ENCODE measurements at places on chromosomes 7 and 10.
A peak's percentile ranks its signal among the peaks of the same experiment; 100 is the strongest.

- DNase-seq = no peak
Measured at GRCh38 chr7:97801108-97801507, 69.2 kb downstream of the TAC1 start.

GRCh38 chr7:70975754-70976153 lies 156.2 kb upstream of the GALNT17 start:
- DNase-seq = no peak

DNA sequence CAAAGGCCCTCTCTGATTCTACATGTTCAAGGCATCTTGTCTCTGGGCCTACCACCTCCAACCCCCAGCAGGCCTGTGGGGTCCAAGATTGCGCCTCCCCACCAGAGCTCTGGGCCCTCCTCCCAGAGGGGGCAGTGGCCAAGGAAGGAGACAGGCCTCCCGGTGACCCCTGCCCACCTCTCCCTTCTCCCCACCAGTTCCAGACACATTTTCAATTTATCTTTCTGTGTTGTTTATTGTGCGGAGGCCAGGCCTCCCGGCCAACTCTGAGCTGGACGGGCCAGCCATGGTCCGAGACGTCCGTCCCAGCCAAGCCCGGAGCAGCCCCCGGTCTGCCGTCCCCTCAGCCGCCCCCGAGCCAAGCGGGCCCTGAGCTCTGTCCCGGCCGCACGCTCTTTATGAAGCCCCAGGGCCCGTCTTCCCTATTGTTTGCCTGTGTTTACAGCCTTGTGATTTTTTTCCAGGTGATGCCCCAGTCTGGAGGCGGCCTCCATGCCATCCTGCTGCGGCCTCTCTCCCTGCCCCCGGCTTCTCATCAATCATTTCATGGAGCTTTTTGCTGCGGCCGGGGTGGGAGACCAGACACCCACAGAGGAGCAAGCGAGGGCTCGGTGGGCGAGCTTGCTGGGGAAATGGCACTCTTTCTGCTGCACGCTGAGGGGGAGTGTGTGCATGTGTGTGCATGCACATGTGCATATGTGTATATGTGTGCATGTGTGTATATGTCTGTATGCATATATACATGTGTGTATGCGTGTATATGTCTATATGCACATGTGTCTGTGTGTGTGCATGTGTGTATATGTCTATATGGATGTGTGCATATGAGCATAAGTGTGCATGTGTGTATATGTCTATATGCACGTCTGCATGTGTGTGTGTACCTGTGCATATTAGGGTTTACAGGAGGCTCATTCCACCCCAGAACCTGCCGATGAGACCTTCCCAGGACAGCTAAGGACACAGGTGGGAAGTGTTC lies 52.7 kb upstream of the ELN start:
- no peak for DNase-seq

DNA sequence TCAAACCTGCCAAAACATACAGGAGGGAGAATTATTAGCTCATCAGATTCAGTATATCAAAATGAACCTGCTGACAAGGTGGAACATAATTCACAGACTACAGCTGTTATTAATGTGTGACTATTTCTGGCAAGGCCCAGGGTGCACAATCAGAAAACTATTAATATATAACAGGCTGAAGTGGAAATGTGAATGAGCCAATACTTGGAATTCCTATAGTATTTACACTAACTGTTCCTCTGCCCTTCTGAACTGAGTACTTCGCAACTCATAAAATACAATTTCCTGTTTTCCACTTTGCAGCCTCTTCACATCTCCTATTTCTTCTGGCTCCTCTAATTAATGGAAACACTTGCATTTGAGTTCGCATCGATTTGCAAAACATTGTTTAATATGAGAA lies 330.8 kb downstream of the DPP6 start:
- DNase-seq = no peak

- DNase-seq = no peak
Measured at GRCh38 chr10:79475877-79476276, 30.5 kb upstream of the ZCCHC24 start.

DNA sequence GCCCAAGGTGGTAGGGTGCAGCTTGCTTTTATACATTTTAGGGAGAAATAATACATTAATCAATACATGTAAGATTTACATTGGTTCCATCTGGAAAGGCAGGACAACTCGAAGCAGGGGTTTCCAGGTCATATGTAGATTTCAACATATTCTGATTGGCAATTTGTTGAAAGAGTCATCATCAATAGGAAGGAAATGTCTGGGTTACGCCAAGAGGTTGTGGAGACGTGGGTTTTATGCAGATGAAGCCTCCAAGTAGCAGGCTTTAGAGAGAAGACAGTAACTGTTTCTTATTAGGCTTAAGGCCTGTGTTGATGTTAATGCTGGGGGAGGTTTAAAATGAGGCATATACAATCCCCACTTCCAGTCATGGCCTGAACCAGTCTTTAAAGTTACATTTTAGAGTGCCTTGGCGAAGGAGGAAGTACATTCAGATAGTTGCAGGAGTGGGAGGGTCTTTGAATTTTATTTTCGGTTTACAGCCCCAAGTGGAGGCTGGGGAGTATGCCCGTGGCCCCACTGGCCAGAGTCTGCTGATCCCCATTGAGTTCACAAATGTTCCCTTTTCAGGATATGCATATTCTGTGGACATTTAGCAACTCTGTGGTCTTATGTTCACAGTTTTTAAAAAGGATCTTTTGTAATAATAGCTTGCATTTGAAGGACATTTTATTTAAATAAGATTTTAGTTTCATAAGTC lies 166.0 kb upstream of the GDF10 start:
- DNase-seq = no peak

GRCh38 chr10:132185601-132186487 lies 904 bp upstream of the DPYSL4 start:
- no peak for DNase-seq

GRCh38 chr10:76230921-76231285 lies 799.5 kb downstream of the LRMDA start:
- DNase-seq = no peak

DNA sequence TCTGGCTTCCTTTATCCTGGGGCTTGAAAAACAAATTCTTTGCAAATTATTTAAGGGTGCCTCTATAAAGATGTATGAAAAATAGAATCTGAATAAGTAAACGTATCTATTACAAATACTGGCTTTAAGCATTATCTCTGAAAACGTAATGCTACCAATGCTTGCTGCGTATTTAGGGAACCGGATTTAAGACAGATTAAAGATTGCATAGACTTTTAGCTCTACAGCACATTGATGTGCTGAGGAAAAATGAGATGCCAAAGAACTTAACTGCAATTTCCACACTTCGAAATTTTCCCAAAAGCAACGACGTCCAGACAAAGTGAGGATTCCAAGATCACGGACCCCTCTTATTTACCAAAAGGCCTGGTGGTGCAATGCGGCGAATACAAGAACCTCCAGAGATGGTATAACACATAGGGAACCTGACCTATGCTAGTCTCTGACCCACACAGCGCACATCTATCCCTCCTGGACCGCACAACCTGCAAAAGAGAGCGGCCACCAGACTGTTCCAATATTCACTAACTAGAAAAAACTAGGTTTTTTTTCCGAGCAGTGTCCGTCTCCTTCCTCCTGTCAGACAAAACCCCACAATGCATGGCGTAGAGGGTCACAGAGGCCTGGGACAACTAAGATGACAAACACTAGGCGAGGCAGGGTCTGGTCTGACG lies 34.3 kb upstream of the PHF14 start:
- DNase-seq = peak; percentile 11

GRCh38 chr10:61751599-61751998 lies 88.9 kb downstream of the CABCOCO1 start:
- DNase-seq = no peak

DNA sequence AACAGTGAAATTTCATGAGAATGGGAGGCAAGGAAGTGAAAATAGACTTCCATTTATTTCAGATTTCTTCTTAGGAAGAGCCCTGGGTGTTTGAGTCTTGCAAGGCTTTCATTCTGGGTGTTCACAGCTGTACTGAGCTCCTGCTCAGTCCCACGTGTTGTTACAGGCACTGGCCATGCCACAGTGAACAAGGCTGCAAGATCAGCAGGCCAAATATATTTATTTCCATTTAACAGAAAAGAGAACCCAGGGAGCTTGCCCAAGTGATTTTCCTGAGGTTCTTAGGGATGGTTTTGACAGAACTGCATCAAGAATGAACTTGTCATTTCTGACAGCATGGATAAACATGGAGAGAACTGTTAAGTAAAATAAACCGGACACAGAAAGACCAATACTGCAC lies 54.5 kb upstream of the CD36 start:
- no peak for DNase-seq

GRCh38 chr10:121302541-121303180 lies 295.6 kb downstream of the FGFR2 start:
- DNase-seq = no peak

DNA sequence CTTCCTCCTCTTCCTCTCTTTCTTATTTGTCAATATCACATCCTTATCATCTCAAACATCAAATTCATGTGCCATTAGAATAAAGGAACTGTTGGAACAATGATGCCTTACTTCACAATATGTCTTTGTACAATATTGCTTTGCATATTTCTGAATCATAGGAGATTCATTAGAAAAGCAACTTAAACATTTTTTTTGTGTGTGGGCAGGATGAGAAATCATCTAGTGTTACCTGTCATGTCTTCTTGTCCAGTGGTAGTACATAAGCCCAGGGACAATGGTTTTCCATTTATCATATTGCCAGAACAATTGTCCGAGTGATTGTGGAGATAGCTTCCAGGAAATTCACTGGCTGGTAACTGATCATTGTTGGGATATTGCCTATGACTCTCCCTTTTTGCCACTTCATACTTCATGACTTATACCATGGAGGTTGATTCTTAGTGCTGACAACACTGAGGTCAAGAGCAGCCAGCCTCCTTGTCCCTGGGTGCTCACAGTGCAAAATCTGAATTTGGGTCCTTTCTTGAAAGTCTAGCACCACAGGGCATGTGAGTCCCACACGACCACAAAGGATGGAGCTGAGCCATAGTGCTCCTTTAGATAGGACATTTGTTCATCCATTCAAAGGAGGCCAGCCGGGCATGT lies 215.0 kb downstream of the MDFIC start:
- no peak for DNase-seq

- no peak for DNase-seq
Measured at GRCh38 chr7:41107938-41108448, 594.9 kb downstream of the INHBA start.

DNA sequence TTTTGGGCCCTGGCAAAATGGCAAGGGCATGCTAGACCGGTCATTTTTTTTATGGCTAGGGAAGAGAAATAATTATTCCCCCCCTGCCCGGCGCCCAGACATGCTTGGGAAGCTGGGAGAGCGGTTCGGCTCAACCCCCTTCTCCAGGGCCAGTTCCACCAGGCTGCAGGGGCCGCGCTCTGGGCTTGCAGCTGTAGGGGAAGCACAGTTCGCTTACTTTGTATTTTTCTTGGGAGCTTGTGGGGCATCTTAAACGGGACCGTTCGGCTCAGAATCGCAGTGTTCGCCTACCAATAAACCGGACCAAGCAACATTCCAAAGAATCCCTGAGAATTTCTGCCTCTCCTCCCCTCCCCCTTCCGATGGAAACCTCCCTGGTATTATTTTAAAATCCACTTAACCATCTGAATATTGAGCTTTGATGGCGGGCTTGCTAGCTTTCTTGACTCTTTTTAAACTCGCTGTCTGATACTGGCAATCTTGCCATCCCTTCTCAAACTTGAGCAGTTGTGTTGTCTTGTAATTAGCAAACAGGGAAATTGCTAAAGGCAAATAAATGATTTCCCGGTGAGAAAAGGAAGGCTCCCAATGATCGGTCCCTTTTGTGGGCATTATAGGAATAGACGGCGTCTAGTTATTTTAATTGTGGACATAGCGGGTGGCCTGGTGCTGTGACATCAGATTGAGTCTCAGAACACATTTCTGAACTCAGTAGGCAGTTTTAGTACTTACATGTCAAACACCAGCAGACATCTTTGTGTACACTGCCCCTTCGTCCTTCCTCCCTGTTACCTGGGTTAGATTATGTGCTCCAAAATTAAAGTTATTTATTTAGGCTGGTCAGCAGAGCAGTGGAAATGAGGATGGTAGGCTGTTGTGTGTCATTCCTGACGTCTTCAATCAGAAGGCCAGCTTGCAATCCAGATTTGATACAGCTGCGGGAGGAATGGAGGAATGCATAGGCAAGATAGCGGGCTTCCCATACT lies 3.4 kb downstream of the TCF7L2 start:
- no peak for DNase-seq

GRCh38 chr7:108261560-108262255 lies 131.5 kb upstream of the LAMB4 start:
- no peak for DNase-seq

- DNase-seq = no peak
Measured at GRCh38 chr7:84200859-84201258, 6.3 kb upstream of the SEMA3A start.

- no peak for DNase-seq
Measured at GRCh38 chr10:70809011-70809611, 6.6 kb upstream of the SGPL1 start.

GRCh38 chr7:44470135-44470479 lies 20.4 kb downstream of the NUDCD3 start:
- no peak for DNase-seq

All from DND-41 (cell line).